ENCODE measurements at places on chromosomes 3 and 15.

DNA sequence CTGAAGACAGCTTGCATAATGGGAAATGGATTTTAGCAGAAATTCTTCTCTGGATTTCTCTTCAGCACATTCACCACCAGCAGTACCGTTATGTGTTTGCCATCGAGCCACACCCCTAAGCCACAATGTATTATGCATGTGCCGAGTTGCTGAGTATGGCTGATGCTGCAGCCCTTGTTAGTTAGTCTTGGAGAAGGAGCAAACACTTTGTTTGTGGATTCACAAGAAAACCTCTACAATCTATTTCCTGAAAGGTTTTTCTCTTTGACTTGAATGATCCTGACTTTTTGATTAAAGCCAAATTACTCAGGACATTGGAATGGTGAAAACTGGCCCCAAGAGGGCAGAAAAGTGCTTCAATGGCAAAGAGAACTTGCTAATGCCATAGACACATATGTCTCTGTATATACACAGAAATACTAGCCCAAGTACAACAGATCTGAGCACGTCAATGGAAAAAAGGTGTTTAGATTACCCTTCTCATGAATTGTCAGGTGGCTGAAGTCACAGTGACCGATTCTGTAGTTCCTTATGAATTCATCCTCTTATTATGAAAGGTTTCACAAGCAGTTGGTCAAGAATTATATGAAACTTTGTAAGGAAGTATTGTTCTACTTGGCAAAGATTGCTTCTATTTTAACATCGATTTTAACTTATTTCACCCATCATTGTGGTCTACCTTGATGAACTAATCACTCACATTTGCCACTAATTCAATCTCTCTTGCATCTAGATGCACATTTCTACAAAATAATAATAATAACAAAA lies 103.0 kb downstream of the P3H2 start:
- no peak for DNase-seq

- peak; percentile 39 for DNase-seq
Measured at GRCh38 chr15:32007355-32007960, 22.9 kb upstream of the CHRNA7 start.

- DNase-seq, result no peak
Measured at GRCh38 chr3:116135457-116136085, 309.7 kb downstream of the LSAMP start.

DNA sequence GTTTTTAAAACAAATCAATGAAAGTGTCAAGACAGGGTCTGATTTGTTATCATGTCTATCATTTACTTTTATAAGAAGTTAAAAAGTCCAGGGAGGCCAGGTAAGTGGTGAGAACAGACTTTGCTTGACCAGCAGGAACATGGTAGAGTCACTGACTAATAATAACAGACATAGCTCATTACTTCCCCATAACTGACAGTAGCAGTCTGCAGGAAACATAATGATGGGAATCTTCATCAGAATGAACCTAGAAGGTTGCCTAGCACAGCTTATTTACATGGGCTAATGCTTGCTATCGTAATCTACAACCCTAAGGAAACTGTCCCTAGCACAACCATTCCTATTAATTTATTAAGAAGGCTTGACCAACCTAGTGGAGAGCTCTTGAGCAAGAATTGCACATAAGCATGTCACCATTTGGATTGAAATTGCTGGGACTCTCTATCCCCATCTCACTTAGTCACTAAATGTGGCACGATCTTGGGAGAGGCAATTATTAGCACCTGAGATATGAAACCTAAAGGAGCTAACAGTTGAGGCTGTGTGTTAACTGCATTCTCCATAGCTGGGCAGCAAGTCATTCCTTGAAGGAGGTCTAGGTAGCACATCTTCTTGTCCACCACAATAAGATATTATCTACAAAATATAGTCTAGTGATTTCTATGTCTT lies 139.6 kb upstream of the ZBTB20 start:
- no peak for DNase-seq

DNA sequence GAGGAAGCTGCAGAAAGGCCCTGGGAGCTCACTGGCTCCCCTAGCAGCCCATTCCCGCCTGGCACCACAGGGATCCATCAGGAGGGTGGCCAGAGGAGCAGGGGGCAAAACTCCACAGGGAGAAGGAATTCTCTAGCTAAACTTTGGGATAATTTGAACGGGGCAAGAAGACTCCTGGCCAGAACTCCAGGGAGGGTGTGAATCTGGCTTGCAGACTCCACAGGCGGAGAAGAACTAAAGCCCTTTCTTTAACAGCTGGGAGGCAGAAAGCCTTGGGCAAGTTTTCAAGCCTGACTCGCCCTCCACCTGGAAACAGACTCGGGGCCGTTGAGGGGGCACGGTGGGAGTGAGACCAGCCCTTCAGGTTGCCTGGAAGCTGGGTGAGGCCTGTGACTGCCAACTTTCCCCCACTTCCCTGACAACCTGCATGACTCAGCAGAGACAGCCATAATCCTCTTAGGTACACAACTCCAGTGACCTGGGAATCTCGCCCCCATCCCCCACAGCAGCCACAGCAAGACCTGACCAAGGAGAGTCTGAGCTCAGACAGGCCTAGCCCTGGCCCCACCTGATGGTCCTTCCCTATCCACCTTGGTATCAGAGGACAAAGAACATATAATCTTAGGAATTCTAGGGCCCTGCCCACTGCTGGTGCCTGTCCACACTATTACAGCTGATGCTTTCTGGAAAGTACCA lies 28.6 kb downstream of the SLC27A2 start:
- no peak for DNase-seq

Data from NCI-H187 (cell line).